Foreskin keratinocyte (primary cell): ENCODE measurements at places on chromosomes 5 and 9. TPM values are rescaled to one million over a fixed set of nuclear protein-coding genes. Genes with fewer than 3 reads are reported as not detected.

GRCh38 chr5:147234825-147235635, at the start of gene STK32A:
Gene STK32A, plus strand, starts transcription at chr5:147235026. Its CDS starts 4,609 bp downstream, at chr5:147239635.
- DNase-seq: peak; percentile 60

The KLHL3 gene
- total RNA-seq: 1.7 and 2.0 TPM in 2 replicates

The CCL19 gene
- not detected in 2 replicates for total RNA-seq

DNA sequence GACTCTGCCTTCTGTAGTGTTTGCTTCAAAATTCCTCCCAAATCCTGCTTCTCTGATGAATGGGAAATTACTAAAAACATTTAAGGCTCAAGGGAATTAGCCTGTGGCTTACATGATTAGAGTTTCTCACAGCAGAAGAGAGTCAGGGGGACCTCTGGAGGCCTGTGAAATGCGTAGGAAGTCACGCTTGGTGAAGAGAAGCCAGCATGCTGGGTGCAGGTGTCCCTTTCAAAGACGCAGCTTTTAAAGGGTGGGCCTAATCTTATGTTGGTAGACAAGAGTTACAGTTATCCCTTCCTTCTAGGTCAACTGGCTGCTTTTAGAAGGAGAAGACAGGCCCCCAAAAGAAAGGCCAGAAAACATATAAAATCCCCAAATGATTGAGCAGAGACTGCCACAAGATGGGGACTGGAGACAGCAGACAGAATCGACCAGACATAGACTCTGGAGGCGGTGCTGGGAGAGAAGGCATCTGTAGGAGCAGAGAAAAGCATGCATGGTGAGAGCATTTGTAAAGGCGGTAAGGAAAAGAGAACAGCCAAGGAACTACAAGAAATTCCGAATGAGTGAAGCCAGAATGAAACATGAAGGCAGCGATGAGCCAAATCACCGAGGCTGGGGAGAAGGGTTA, 42.3 kb downstream of the B4GALT1 start:
- DNase-seq: no peak

DNA sequence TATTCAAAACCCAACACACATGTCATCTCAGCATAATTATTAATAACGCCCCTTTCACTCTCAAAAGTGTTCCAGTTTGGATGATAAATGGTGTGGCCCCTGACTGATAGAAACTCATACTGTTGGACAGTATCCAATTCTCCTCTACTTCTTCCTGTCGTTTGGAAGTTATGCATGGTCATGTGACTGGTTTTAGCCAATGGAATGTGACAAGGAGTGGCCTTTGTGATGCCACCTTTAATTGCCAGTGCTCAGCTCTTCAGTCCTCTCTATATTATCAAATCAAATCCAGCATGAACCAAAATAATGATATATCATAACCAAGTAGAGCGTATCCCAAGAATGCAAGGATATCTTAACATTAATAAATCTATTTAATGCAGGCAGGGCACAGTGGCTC, 117.8 kb upstream of the SPIN1 start:
- no peak for DNase-seq

The SRD5A1 gene
- total RNA-seq: 13.5 and 14.2 TPM in 2 replicates

The CYLC2 gene
- not detected in 2 replicates for total RNA-seq

- DNase-seq: no peak
Measured at GRCh38 chr9:108626743-108627142, 229.0 kb downstream of the ACTL7B start.

GRCh38 chr9:120893611-120894307, 16.8 kb upstream of the PHF19 start:
- DNase-seq: no peak

The SOX30 gene
- 0.04 TPM in 1 of 2 replicates, not detected in the other for total RNA-seq

- DNase-seq: no peak
Measured at GRCh38 chr5:149282027-149282965, 10.6 kb downstream of the AFAP1L1 start.

DNA sequence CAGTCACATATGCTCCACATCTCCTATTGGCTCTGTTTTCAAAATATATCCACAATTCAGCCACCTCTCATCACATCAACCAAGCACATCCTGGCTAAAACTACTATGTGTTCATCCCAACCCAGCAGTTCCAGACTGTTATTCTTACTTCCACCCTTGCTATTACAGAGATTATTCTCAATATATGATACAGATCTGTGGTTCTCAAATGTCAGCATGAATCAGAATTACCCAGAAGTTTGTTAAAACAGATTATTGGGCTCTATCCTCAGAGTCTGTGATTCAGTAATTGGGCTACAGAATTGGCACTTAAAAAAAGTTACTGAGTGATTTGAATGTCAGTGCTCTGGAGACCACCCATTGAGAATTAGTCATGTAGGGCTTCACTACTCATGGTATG, 78.8 kb upstream of the IZUMO3 start:
- DNase-seq: no peak

The REXO4 gene
- 21.2 and 25.9 TPM in 2 replicates for total RNA-seq

DNA sequence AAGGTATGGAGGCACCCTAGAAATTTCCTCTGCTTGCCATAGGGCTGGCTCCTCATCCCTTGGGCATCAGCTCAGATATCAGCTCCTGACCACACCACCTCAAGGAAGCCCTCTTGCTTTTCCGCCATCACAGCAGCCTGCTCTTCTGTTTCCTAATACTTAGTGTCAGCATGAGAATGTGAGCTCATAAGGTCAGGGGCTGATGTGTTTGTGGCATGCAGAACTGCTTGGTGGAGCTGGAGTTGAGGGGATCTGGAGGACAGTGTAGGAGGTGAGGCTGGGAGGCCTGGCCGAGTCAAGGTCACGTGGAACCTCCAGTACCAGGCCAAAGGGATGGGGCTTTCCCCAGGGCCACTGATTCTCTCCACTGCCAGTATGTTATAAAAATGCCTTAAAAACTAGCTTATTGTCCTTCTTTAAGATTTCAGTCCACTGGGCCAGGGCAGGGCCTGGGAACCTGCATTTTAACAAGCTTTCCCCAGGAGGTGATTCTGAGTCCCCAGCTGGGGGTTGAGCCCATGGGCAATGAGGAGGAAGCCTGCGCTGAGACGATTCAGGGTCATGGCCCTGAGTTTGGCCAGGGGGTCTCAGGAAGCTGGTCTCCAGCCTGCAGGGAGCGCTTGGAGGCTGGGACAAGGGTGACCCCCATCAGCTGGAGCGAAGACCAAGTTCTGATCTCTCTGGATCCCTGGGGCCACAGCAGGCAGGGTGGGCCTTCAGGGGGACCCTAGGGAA, 28.6 kb downstream of the DAB2IP start:
- DNase-seq: no peak

DNA sequence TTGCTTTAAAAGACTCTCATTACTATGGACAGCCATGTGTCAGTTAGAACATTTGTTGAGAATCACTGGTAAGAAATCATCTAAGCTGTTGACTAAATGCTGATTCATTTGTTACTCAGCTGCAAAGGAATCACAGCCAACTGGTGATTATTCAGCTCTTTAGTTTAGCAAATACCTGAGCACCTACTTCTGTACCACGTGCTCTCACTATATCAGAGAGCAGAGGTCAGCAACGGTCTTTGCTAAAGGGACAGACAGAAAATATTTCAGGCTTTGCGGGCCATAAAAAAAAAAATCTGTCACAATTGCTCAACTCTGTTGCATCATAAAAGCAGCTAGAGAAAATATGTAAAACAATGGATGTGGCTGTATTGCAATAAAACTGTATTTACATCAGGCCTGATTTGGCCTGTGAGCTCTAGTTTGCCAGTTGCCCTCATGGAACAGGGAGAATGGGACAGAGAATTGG, 377.6 kb downstream of the DNAH5 start:
- DNase-seq: peak; percentile 97

The ANKRD34B gene
- not detected in 2 replicates for total RNA-seq

The FAM221B gene
- not detected in 2 replicates for total RNA-seq

DNA sequence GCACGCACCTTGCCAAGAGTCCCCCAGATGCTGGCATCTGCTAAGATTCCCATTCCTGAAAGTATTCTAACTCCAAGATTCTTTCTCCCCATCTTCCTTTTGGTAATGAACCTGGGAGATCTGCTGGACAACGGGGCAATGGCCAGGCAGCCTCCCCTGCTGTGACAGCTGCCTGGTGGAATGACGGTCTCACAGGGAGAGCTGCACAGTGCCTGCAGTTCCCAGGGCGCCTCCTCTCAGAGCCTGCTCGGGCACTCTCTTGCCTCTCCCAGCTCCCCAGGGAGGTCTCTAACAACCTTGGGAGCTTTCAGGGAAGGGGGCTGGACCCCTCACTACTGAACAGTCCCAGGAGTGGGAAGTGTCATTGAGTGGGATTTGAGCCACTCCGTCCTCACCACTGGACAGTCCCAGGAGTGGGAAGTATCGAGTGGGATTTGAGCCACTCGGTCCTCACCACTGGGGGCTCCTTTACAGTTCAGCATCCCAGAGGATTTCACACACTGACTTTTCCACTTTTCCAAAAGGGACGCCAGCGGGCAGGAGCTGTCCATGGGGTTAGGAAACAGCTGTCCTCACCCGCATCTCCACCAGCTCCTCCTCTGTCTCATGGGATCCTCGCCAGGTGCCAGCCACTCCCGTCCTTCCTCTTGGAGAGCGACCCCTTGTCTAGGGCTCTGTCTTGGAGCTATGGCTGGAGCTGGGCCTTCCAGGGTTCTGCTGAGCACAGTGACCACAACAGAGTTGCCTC, 65.7 kb downstream of the ADAMTS2 start:
- DNase-seq: no peak

The BTNL3 gene
- total RNA-seq: not detected in 2 replicates

The SETX gene
- 29.3 and 36.5 TPM in 2 replicates for total RNA-seq

- no peak for DNase-seq
Measured at GRCh38 chr5:72661405-72661804, 154.2 kb upstream of the ZNF366 start.

The SCGB3A1 gene
- total RNA-seq: not detected in 2 replicates

- DNase-seq: no peak
Measured at GRCh38 chr5:174218162-174218561, 172.7 kb downstream of the NSG2 start.

GRCh38 chr9:116115761-116116353, 37.7 kb upstream of the PAPPA start:
- DNase-seq: no peak

The TMC1 gene
- not detected in 2 replicates for total RNA-seq

GRCh38 chr9:132531710-132532570, 50.5 kb upstream of the BARHL1 start:
- no peak for DNase-seq

DNA sequence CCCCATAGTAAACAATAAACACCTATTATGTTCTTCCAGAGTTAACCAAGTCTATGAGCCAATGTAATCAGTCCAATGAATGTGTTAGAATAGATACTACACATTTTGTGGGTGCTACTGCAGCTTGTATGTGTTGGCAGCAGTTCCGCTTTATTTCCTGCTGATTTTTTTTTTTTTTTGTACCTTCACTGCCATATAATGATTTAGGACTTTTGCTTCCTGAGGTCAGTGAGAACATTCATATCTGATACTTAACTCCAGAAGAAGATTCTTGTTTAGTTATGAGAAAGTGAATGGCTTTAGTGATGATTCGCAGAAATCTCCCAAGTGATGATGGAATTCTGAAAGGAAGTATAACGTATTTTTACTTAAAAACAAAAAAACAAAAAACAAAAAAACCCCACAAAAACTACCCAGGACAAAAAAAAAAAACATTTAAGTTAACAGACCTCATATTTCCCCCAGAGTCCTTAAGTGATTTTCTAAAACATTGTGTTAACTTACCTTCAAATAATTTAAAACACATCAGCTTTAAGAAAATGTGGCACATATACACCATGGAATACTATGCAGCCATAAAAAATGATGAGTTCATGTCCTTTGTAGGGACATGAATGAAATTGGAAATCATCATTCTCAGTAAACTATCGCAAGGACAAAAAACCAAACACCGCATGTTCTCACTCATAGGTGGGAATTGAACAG, 24.7 kb upstream of the LMNB1 start:
- DNase-seq: no peak

- no peak for DNase-seq
Measured at GRCh38 chr9:134967547-134967930, 49.8 kb upstream of the FCN1 start.

DNA sequence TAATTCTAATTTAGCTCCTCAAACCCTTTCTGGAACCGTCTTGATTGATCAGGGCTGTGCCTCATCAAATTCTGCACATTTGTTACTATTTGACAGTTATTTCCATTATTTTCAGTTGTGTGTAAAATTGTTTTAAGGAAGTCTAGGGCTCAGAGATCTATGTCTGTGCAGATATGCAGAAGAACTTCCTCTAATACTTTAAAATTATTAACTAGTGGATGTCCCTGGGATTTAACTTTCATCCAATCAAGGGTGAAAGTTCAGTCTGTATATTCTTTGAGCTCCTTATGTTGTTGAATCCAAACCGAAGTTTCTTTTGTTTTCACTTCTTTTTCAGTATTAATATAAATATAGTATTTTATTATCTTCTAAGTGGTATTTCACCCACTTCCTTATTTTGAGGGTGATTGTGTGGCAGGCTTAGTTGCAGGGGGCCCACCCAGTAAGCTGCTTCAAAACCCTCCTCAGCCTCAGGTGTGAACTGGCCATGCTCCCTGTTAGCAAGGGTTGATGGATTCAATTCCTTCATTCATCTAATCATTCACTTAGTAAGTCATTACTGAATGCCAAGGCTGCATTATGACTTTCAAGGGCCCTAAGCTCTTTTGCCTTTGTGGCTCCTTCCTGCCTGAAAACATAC, 2.1 kb upstream of the CAMLG start:
- no peak for DNase-seq

The ERCC6L2 gene
- total RNA-seq: 30.6 and 33.2 TPM in 2 replicates

GRCh38 chr5:31936683-31937082, 237.4 kb downstream of the GOLPH3 start:
- DNase-seq: no peak

GRCh38 chr5:16784088-16784487, 152.0 kb downstream of the MYO10 start:
- no peak for DNase-seq

DNA sequence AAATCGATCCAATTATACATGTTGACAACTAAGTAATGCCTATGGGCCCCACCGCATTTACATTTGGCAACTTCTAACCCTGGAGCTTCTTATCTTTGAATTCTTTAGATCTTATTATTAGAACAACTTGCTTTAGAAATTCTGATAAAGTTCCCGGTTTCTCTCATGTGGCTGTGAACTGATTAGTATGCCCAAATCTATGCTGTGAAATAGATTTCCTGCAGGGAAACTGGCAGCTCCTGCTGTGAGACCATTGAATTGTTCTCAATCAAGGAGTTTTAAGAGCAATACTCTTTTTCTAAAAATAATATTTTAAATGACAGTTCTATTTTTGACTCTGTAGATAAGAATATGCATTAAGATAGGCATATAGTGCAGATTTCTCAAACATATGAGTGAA, 177.5 kb downstream of the GABRB2 start:
- no peak for DNase-seq

The SLC6A18 gene
- total RNA-seq: not detected in 2 replicates
